ENCODE measurements at places on chromosomes 4 and X. TPM values are rescaled to one million over a fixed set of nuclear protein-coding genes. Genes with fewer than 3 reads are reported as not detected.

Gene GPRASP3
- total RNA-seq: 2.0 TPM

Gene SUPT20HL1
- not detected for total RNA-seq

GRCh38 chr4:77845400-77845799 lies 17.2 kb upstream of the MRPL1 start:
- no peak overlapping the region for H3K27ac ChIP-seq
- H3K36me3 ChIP-seq: no peaks in the 10 kb centered on the region
- H3K27me3 ChIP-seq: peaks cover 2% of the 10 kb centered on the region
- H3K4me3 ChIP-seq: no peak overlapping the region
- no peak for DNase-seq

DNA sequence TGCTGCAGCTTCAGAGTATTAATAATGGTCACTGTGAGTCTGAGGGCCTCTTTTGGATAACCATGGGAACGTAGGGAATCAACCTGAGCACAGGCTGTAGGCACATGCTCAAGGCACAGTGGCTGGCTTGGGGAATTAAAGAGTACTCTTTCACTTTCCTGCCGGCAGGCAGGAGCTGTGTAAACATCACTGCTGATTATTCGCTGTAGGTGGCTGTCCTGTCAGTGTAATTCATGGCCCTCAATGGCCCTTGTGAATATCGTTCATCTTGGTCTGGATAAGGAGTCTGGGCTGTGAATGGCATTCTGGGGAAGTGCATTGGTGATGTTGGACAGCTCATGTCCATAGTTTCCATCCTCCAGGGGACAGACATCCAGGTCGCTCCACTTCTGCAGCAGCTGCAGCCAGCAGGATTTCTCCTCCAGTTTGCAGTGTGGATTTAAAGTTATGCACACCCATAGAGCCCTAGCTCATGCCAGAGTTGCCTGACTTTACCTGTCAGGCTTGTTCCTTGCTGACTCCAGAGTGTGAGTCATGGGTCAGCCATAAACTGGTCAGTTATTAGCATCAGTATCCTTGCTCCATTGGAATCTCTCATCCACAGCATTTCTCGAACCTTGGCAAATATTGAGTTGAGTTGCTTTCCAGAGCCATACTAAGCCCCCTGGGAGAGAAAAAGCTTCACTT lies 43.0 kb downstream of the C4orf33 start:
- DNase-seq: no peak
- H3K4me3 ChIP-seq: no peak overlapping the region
- peaks cover 14% of the 10 kb centered on the region for H3K27me3 ChIP-seq
- no peak overlapping the region for H3K27ac ChIP-seq
- H3K36me3 ChIP-seq: no peaks in the 10 kb centered on the region

- H3K4me1 ChIP-seq: no peaks in the 10 kb centered on the region
- DNase-seq: no peak
- H3K4me3 ChIP-seq: no peak overlapping the region
- H3K27me3 ChIP-seq: peaks cover 7% of the 10 kb centered on the region
- H3K27ac ChIP-seq: no peak overlapping the region
- H3K36me3 ChIP-seq: no peaks in the 10 kb centered on the region
Measured at GRCh38 chr4:145380123-145380522, 101.5 kb upstream of the SMAD1 start.

DNA sequence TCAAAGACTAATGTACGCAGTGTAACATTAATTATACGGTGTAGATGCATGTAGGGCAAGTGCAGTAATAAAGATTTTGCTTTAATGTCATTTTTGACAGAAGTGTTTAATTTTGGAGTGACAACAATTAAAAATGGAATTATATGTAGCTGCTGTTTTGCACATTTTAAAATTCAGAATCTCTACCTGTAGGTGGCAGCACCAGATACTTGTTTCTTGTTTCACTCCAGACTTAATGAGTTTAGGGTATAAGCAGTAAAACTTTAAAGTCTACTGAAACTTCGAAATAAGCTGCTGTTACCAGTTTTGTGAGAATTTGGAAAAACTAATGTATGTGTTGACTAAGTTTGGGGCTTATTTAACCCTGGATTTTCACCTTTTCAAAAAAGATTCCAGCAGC lies 144.9 kb downstream of the POLA1 start:
- no peak overlapping the region for H3K27ac ChIP-seq
- no peak for DNase-seq
- H3K27me3 ChIP-seq: no peaks in the 10 kb centered on the region
- no peak overlapping the region for H3K4me3 ChIP-seq
- H3K36me3 ChIP-seq: no peaks in the 10 kb centered on the region

DNA sequence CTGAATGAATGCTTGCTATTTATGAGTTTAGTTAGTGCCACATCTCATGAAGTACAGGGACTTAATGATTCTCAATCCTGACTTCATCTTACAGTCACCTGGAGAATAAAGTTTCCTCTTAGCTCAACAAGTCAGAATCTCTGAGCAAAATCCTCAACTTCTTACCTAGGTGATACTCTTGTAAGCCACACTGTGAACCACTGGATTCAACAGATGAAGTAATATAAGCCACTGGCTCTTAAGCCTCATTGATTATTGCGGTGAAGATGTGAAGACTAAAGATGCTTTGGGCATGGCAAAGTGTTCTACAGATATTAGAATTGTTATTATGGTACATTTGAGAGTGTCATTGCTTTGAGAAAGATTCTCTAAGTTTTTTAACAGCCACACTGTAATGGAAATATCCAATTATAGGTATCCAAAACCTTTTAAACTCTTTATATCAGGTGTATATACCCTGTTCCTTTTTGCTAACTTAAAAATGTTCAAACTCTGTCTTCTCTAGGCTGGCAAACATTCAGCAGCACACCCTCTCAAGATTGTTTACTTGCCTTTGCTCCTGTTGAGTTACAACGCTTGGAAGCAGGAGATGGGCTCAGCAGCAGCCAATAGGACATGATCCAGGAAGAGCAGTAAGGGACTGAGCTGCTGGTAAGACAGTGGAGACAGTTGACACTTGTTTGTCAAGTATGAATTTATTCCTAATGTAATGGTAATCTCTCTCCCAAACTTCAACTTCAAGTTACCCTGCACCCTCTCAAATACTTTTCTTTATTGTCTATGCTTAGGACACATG lies 43.4 kb downstream of the TET2 start:
- H3K4me1 ChIP-seq: peaks cover 16% of the 10 kb centered on the region
- H3K36me3 ChIP-seq: peaks cover 39% of the 10 kb centered on the region
- no peak overlapping the region for H3K27ac ChIP-seq
- no peaks in the 10 kb centered on the region for H3K27me3 ChIP-seq

- H3K4me3 ChIP-seq: peak overlapping the region; percentile 43
- no peak overlapping the region for H3K27ac ChIP-seq
- no peak for DNase-seq
- peaks cover 16% of the 10 kb centered on the region for H3K4me1 ChIP-seq
Measured at GRCh38 chr4:102429553-102429952, 71.6 kb upstream of the NFKB1 start.

GRCh38 chrX:150767045-150767395 lies 73.8 kb downstream of the MTMR1 start:
- H3K4me3 ChIP-seq: no peak overlapping the region
- H3K27ac ChIP-seq: no peak overlapping the region
- H3K27me3 ChIP-seq: no peaks in the 10 kb centered on the region
- no peaks in the 10 kb centered on the region for H3K36me3 ChIP-seq
- no peaks in the 10 kb centered on the region for H3K4me1 ChIP-seq

GRCh38 chr4:52892880-52893279 lies 30.8 kb downstream of the RASL11B start:
- peaks cover 16% of the 10 kb centered on the region for H3K4me1 ChIP-seq
- no peak overlapping the region for H3K27ac ChIP-seq
- no peak overlapping the region for H3K4me3 ChIP-seq
- DNase-seq: no peak
- no peaks in the 10 kb centered on the region for H3K27me3 ChIP-seq
- peaks cover 15% of the 10 kb centered on the region for H3K36me3 ChIP-seq

GRCh38 chrX:9271789-9272525 lies 192.9 kb upstream of the TBL1X start:
- H3K36me3 ChIP-seq: peaks cover 3% of the 10 kb centered on the region
- no peak for DNase-seq

DNA sequence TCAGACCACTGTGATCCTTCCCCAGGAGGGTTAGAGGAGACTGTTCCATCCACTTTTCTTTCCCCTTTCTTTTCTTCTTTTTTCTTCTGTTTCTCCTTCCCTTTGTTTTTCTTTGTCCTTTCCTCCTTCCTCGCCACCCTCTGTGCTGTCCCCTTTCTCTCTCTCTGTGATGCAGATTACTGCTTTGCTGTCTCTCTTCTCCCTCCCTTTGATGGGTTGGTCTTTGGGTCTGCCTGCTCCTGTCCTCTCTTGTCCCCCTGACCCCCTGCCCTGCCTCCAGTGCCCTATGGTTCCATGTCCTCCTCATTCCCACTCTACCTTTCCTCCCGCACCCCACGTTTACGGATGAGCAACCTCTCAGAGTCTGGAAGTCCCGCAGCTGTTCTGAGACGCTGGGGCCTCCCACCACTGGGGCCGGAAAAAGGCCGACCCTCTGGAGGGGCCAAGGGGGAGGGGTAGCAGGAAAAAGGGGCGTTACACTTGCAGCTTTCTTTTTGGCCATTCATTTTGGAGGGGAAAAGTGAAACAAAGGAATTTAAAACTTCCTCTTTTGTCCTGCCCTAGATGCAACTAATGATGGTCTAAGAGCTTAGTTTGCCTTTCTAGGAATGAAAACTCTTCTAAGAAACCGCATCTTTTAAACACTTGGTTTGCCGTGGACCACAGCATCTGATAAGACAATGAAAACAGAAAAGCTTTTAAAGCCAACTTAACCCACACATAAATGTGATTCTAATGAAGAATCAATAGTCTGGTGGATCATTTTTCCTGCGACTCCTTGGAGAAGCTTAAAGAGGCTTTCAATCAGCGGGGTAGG lies 24.5 kb upstream of the TSR2 start:
- peaks cover 9% of the 10 kb centered on the region for H3K4me1 ChIP-seq
- no peak overlapping the region for H3K27ac ChIP-seq
- no peak for DNase-seq
- peaks cover 49% of the 10 kb centered on the region for H3K27me3 ChIP-seq
- H3K4me3 ChIP-seq: peak overlapping the region; percentile 23
- no peaks in the 10 kb centered on the region for H3K36me3 ChIP-seq

DNA sequence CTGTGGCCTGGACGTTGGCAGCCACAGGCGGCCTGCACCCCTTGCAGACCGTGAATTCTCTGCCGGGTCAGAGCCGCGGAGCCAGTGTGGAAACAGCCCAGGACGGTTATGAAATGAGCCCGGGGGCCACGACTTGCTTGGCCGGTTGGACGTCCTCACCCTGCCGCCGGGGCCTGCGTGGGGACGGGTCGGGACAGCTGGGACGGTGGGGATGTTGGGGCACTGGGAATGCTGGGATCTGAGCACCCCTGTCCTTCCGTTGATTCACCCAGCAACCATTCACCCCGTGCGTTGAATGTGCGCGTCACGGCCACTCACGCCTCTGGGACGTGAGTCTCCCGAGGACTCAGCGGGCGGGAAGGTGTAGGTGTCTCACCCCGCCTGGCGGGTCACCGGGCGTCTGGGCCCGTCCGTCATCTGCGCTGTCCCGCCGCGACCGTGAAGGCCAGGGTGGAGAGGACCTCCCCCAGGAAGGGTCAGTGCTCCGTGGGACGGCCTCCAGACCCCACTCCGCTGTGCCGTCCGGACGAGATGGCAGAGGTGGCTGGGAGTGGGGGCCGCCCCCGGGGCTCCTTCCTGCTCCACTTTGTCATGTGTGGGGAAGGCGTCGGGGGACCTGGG lies 4.5 kb upstream of the PLCXD1 start:
- H3K4me3 ChIP-seq: peak overlapping the region; percentile 81
- peaks cover 3% of the 10 kb centered on the region for H3K27me3 ChIP-seq
- peaks cover 7% of the 10 kb centered on the region for H3K36me3 ChIP-seq
- DNase-seq: peak; percentile 51
- H3K4me1 ChIP-seq: peaks cover 14% of the 10 kb centered on the region

GRCh38 chr4:110268352-110268751 lies 69.9 kb upstream of the ELOVL6 start:
- H3K27me3 ChIP-seq: peaks cover 19% of the 10 kb centered on the region
- H3K4me1 ChIP-seq: peaks cover 7% of the 10 kb centered on the region
- H3K27ac ChIP-seq: no peak overlapping the region

- DNase-seq: no peak
- no peak overlapping the region for H3K4me3 ChIP-seq
- no peak overlapping the region for H3K27ac ChIP-seq
- H3K36me3 ChIP-seq: peaks cover 8% of the 10 kb centered on the region
Measured at GRCh38 chr4:75935628-75936027, 5.2 kb downstream of the NAAA start.

DNA sequence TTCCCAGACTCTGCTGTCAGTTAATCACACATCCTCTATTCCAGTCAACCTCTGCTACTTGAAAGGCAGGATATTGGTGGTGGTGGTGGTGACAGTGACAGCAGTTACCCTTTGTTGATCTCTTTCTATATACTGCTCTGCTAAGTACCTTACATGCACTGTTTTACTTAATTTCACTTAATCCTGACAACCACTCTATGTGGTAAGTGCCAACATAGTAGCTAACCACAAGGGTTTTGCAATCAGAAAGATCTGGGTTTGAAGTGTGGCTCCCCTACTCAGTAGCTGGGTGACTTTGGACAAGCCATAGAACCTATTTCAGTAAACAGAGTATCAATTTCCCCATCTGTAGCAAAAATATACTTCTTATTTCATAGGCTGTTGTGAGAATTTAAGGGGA lies 24.2 kb upstream of the F9 start:
- H3K27ac ChIP-seq: no peak overlapping the region
- no peak overlapping the region for H3K4me3 ChIP-seq
- DNase-seq: no peak
- no peaks in the 10 kb centered on the region for H3K36me3 ChIP-seq
- no peaks in the 10 kb centered on the region for H3K27me3 ChIP-seq
- H3K4me1 ChIP-seq: no peaks in the 10 kb centered on the region

GRCh38 chr4:56187688-56188087 lies 199.6 kb downstream of the AASDH start:
- no peak overlapping the region for H3K4me3 ChIP-seq
- no peak overlapping the region for H3K27ac ChIP-seq
- H3K4me1 ChIP-seq: no peaks in the 10 kb centered on the region

DNA sequence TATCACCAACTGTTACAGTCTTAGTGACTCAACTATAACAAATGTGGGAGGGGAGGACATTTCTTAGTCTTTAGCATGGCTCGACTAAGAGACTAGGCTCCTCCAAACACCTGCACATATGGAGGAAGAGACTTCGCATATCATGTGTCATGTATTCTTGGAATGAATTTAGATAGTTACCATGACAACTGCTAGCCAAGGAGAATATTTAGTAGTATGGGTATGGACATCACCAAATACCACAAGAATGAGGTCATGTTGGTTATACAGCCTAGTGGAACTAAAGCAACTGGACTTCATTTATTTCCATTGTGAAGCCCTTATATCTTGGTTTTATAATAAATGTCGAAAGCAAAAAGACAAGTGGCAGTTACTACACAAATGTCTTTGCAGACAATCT lies 512.3 kb downstream of the CFAP47 start:
- DNase-seq: no peak
- no peaks in the 10 kb centered on the region for H3K36me3 ChIP-seq
- H3K27ac ChIP-seq: no peak overlapping the region
- no peak overlapping the region for H3K4me3 ChIP-seq
- H3K4me1 ChIP-seq: no peaks in the 10 kb centered on the region
- no peaks in the 10 kb centered on the region for H3K27me3 ChIP-seq
